ENCODE measurements at places on chromosomes 12 and 14.

DNA sequence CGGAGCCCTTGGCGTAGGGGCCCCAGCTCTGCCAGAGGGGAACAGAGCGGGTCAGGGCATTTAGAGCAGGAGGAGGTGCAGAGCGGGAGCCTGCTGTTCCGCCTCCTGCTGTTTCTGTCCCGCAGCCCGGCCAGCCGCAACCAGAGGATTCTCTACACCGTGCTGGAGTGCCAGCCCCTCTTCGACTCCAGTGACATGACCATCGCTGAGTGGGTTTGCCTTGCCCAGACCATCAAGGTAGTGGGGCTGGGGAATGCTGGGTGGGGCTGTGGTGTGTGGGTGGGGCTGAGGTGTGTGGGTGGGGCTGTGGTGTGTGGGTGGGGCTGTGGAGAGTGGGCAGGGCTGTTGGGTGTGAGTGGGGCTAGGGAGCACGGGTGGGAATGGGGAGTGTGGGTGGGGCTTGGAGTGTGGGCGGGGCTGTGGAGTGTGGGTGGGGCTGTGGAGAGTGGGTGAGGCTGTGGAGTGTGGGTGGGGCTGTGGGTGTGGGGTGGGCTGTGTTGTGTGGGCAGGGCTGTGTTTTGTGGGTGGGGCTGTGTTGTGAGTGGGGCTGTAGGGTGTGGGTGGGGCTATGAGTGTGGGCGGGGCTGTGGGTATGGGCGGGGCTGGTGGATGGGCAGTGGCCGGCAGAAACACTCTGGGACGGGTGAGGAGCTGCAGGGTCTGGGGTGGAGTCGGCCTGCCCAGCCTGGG is 8.0 kb downstream of the ASPG start:
- DNase-seq = peak; percentile 28

DNA sequence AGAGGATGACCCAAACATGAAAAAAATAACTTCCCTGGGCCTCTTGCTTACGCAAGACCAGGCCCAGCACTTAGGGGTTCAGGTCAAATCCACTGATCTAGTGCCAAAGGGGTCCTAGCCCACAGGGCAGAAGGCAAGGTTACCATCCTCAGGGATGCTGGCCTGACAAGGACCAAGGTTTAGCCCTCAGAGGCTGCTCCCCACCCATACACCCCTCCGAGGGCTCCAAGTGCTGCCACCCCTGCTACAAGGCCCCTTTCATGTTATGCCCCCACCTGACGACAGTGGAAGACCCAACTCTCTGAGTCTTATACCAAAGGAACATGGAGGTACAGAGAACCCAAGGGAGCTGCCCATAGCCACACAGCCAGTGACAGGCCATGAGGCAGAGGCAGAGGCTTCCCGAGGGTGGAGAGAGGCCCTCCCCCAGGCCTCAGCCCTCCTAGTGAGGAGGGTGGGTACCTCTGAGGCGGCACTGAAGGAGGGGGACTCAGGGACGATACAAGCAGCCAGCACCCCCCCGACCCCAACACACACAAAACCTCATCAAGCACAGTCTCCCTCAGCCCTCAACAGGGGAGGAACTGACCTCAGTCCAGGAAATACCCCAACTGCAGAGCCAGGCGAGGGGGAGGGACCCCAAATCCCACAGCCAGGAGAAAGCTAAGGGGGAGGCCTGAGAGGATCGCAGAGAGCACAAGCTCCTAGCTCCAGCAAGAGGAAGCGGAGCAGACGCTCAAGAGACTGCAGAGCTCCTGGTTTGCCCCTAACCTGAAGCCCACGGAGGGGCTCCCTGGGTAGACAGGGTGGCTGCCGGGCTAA is 37.0 kb downstream of the ANAPC7 start:
- DNase-seq = no peak

DNA sequence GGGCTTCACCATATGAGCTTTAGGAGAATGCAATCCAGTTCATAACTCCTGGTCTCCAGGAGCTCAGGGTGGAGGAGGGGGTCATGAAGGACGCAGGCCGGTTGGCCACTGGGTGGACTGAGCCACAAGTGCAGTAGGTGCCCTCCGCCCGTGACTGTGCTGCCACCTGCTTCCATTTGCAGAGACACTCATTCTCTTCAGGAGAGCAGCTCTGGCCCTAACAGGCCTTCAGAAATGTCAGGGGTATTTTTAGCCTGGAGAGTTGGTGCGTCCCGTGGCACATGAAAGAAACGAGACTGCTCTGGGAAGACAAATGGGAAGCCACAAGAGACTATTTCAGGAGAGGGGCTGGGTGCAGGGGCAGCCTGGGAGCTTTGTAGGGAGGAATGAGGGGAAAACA is 74.6 kb upstream of the MYL2 start:
- DNase-seq = peak; percentile 44

DNA sequence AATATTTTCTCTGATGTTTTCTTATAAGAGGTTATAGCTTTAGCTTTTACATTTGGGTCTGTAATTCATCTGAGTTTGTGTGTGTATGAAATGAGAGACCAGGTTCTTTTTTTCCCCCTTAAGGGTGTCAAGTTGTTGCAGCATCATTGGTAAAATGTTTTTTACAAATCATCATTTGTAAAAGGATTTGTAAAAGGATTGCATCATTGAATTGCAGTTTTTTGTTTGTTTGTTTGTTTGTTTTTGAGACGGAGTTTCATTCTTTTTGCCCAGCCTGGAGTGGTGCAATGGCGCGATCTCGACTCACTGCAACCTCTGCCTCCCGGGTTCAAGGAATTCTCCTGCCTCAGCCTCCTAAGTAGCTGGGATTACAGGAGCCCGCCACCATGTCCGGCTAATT is 31.1 kb downstream of the MAPKAPK5 start:
- no peak for DNase-seq

DNA sequence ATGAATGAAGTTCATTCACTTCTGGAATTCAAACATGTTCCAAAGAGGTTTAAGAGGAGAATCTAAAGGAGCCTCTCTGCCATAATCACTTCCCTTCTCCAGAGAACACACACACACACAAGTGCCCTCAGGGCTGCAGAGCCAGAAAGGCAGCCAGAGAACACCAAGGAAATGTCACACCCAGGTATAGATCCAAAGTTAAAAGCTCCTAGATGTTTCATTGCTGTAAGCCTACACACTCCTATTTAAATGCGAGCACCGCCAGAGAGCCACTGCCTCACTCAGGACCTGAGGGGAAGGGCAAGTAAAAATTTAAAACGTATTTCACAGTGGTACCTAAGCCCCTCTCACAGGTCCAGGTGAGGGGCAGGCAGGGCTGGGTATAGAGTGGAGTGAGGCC is 82.4 kb downstream of the TTC9 start:
- DNase-seq = no peak

- no peak for DNase-seq
Measured at GRCh38 chr12:70154087-70154638, 89.1 kb upstream of the CNOT2 start.

DNA sequence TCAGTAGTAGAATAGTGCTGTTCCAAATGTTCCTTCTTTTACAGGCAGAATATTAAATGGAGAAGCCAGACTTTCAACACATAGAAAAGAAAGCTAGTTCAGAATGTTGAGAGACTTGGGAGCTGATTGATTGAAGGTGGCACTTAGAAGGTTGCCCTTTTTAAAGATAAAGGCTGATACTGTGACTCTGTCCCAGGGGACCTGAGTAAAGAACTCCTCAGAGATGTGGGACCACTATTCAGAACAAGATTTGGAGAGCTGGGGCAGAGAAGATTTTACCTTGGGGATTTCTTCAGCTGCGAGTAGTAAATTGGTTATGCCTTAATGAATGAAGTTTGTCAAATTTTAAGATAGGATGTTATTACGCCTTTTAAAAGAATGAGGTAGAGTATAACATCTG is 21.4 kb upstream of the BTG1 start:
- DNase-seq = no peak

DNA sequence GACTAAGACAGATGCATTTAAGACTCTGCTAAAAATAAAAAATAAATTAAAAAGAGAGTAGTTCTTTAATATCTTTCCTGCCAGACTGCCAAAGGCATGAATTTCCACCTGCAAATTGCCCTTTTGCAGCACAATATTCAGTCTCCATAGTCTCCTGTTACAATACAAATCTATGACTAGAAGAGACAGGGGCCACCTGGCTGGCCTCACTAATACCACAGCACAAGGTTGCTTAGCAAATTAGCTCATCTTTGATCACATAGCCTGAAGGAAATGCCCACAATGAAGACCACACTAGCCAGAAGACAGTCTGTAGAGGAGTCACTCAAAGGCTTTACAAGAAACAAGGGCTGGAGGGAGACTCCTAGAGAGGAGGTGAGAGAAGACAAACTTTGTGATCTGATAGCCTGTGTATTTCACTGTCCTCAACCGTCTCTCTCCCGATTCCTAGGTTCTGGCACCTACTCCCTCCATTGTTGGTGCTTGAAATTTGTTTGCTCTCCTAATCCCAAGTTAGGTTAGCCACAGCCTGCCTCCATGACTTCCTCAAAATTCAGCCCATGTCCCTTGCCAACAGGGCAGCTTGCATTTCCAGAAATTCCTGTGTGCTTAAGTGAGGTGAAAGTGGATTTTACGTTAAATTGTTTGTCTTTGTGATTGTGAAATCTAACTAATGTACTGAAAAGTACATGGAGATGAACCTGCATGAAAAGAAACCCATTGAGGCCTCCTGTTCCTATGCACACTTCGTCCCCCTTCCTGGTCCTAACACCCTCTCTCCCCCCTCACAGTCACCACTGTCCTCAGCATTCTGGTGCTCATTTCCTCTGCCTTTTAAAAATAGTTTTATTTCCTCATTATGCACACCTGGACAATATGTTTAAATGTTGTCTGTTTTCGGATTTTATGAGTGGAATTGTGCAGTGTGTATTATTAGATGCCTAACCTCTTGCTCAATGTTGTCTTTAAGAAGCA is 88.7 kb upstream of the PLXNC1 start:
- DNase-seq = no peak
